ENCODE measurements at places on chromosomes 1 and 21.

DNA sequence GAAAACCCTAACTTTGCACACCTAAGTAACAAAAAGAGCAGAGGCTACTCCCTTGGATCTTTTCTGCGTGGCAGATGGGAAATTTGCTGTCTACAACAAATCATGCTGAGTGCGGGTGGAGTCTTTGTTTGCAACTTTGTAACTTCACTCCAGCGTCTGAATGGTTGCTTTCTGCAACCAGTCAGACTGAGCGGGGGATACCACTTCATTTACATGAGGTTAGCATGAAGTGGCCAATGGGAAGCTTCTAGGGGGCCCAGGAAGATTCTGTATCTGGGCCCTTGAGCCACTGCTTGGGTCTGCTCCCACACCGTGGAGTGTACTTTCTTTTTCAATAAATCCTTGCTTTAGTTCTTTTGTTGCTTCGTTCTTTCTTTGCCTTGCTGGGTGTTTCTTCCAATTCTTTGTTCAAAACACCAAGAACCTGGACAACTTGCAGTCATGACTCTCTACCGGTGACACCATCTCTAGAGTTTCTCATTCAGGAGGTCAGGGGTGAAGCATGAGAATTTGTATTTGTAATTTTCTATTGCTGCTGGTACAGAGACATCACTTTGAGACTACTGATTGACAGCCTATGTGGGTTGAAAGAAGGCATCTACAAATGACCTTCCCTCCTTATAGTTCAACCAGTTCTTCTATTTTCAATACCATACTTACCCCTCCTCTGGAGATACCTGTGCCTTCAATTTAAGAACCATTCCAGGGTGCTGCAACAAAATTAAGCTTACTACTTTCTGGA lies 55.8 kb upstream of the RC3H1 start:
- DNase-seq, result no peak

DNA sequence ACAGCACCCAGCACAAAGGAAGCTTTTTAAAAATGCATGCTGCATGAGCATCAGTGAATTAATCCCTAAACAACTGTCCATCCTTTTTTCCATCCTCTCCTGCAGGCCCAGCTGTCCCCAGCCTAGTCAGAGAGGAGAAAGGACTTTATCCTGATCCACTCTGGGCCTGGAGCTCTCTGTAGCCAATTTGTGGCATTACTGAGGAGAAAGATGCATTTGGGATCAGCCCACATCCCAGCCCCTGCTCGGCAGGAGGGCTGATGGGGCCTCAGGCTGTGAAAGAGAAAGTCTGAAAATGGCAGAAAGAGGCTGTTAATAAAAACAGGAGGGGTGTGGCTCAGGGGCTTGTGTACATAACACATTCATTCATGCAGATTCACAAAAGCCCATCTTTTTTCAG lies 37.5 kb upstream of the ATP2B4 start:
- no peak for DNase-seq

GRCh38 chr1:107920999-107921398 lies 44.0 kb downstream of the VAV3 start:
- no peak for DNase-seq

- no peak for DNase-seq
Observed at GRCh38 chr1:117541003-117541402, 64.8 kb upstream of the TENT5C start.

GRCh38 chr1:32924881-32925344 lies 23.7 kb upstream of the TMEM54 start:
- DNase-seq, result no peak

GRCh38 chr1:119550381-119550780 lies 43.4 kb downstream of the HSD3B1 start:
- DNase-seq, result no peak

- DNase-seq, result no peak
Observed at GRCh38 chr1:171257607-171258076, 9.3 kb downstream of the FMO1 start.

DNA sequence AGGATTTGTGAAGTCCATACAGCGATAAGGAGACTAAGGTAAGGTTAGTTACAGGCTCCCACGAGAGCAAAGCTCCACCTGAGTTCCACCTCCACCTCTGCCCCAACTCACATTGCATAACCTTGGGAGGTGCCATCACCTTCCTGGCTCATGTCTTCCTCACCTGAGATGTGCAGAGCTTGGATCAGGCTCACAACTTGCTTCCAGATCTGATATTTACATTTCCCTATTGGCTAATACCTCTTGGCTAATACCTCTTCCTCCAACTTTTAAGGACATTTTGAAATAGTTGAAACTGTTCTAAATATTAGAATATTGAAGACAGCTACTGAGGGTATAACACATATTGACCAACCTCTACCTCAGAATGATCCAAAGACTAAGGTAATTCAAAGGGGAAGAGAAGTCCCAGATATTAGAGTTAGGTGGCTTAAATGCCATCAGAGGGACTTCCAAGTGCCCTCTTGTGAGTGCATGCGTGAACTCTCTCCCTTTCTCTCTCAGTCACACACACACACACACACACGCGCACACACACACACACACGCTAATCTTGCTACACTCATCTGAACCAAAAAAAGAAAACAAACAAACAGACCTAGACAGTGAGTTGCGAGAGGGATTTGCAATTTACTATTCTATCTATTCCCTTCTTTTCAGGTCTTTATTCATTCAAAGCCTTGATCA lies 134.3 kb downstream of the PLPP3 start:
- DNase-seq, result no peak

DNA sequence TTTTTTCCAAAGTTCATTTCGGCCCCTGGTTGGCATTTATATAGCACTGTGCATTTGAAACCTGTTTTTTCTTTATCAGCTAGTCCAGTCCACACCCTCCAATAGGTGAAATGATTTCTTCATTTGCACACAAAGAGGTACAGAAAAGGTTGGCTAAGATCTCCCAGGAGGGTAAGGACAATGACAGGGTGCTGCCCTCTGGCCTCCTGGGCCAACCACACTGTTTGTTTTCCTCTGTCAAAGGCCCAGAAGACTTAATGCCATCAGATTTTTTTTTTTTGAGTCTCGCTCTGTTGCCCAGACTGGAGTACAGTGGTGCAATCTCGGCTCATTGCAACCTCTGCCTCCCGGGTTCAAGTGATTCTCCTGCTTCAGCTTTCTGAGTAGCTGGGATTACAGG lies 70.1 kb upstream of the EFHD2 start:
- no peak for DNase-seq

DNA sequence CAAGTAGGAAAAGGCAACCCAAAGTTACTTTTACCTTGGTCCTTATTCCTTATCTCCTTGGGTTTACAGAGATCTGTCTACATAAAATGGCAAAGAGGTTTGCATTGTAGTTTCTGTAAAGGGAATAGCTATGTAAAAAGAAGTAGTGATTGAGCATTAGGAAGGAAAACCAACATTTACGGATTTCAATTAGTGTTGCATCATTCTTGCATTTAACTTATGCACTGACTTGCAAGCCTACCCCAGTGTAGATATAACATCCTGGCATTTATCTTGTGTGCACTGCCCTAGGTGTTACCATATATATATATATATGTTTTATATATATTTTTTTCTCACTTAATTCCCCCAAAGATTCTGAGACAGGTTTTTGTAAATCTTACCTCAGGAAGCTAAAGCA lies 3.7 kb upstream of the LEPR start:
- DNase-seq, result no peak

DNA sequence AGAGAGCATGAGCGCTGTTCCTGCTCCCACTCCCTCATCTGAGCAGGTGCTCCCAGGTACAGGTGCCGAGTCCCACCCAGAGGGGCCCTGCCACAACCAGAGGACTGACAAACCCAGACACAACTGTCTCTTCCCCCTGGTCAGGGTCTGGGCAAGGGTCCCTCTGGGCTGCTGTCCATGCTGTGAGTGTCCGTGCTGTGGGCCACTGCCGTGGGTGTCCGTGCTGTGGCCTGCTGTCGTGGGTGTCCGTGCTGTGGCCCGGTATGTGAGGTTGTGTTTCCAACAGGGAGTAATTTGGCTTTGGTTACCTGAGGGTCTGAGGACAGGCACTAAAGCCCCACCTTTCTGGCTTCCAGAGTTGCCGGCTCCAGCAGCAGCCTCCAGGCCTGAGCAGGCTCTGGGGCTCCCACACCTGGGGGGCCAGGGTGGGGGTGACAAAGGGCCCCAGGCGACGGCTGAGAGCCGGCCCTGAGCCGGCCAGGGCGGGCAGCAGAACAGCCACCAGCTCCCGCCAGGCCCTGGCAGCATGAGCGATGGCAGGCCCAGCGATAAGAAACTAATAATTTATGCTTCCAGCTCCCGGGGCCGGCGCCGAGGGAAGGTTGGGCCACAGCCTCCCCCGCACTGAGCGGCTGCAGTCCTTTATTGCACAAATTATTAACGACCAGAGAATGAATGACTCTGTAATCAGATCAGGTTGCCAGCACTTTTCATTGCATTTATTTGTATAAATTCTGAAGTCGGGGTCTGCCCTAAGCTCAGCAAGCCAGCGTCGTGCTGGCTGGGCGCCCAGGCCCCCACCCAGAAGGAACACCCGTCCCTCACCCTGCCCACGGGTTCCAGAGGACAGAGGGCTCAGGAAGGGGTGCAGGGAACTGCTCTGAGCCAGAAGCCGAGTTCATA lies 7.3 kb upstream of the SAMD11 start:
- no peak for DNase-seq

- DNase-seq, result no peak
Observed at GRCh38 chr1:226226601-226227000, 3.1 kb downstream of the MIXL1 start.

DNA sequence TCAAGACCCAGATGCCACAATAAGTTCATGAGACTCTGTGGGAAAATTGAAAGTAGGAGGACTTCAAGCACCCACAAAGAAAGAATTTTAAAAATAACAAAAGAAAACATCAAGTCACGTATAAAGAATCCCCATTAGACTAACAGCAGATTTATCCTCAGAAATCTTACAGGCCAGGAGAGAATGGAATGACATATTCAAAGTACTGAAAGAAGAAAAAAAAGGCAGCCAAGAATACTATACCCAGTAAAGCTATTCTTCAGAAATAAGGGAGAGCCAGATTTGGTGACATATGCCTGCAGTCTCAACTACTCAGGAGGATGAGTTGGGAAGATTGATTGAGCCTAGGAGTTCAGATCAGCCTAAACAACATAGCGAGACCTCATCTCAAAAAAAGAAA lies 84.3 kb upstream of the CD53 start:
- no peak for DNase-seq

- no peak for DNase-seq
Observed at GRCh38 chr1:92346866-92347640, 48.2 kb downstream of the RPAP2 start.
